ENCODE measurements at places on chromosomes 1 and 21. TPM values are rescaled to one million over a fixed set of nuclear protein-coding genes. Genes with fewer than 3 reads are reported as not detected.

LCE7A gene
- polyA plus RNA-seq = not detected

OR10J1 gene
- not detected for polyA plus RNA-seq

CYP2J2 gene
- 0.12 TPM for polyA plus RNA-seq

GSTM1 gene
- 56.6 TPM for polyA plus RNA-seq

FAM167B gene
- 0.55 TPM for polyA plus RNA-seq
